ENCODE measurements at places on chromosomes 1 and 21.

GRCh38 chr1:209454340-209454994 lies 129.0 kb upstream of the CAMK1G start:
- H3K27me3 ChIP-seq = no peaks in the 10 kb centered on the region
- DNase-seq = no peak
- no peaks in the 10 kb centered on the region for H3K4me1 ChIP-seq
- no peak overlapping the region for H3K4me3 ChIP-seq
- no peaks in the 10 kb centered on the region for H3K36me3 ChIP-seq

DNA sequence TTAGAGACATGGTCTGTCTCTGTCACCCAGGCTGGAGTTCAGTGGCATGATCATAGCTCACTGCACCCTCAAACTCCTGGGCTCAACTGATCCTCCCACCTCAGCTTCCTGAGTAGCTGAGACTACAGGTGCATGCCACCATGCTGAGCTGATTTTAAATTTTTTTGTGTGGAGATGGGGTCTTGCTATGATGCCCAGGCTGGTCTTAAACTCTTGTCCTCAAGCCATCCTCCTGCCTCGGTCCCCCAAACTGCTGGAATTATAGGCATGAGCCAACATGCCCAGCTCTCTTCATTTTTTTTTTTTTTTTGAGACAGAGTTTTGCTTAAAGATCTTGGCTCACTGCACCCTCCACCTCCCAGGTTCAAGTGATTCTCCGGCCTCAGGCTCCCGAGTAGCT lies 24.8 kb upstream of the AGPAT3 start:
- peaks cover 47% of the 10 kb centered on the region for H3K27me3 ChIP-seq
- H3K36me3 ChIP-seq = no peaks in the 10 kb centered on the region
- H3K27ac ChIP-seq = no peak overlapping the region
- no peak overlapping the region for H3K4me3 ChIP-seq

- no peak overlapping the region for H3K4me3 ChIP-seq
- H3K27me3 ChIP-seq = no peaks in the 10 kb centered on the region
- no peak overlapping the region for H3K27ac ChIP-seq
- no peak for DNase-seq
- H3K4me1 ChIP-seq = peaks cover 5% of the 10 kb centered on the region
These were observed 151.9 kb downstream of the MAGI3 start for GRCh38 chr1:113542221-113542701.

DNA sequence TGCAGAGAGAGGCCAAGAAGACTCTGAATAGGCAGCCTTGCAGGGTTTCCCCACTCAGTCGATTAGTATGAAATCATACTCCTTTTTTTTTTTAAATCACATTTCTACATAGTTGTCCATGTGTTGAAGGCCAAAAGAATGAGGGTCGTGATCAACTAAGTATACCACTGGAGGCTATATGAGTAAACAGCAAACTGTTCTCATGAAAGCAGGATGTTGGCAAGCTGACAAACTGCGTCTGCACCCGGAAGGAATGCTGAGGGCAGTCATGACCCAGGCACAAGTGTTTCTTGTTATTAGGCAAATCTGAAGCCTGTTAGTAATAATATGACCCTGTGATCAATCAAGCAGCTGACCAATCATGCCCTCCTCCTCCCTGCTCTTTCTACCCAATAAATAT lies 213.2 kb downstream of the USH2A start:
- no peak for DNase-seq
- no peak overlapping the region for H3K4me3 ChIP-seq
- no peak overlapping the region for H3K27ac ChIP-seq

GRCh38 chr1:93056649-93057048 lies 22.4 kb upstream of the MTF2 start:
- no peaks in the 10 kb centered on the region for H3K4me1 ChIP-seq
- no peak overlapping the region for H3K27ac ChIP-seq
- DNase-seq = no peak
- H3K27me3 ChIP-seq = peaks cover 14% of the 10 kb centered on the region
- no peak overlapping the region for H3K4me3 ChIP-seq

DNA sequence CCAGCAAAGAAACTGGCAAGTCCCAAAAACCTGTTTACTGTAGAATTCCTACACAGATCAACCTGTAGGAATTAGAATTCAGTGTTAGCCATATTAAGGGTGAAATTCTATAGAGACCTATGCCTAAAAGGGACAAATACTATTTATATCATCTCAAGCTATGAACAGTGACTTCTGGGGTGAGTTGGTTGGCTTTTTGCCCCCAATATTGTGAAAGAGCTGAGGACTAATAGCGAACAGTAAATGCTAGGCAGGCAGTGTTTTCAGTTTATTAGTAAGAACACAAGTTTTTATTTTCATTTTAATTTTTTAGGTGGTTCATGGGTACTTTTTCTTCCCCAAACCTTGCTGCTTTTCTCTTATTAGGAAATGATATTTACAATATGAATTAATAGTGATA lies 15.3 kb downstream of the SLC16A4 start:
- H3K36me3 ChIP-seq = peaks cover 38% of the 10 kb centered on the region
- no peak overlapping the region for H3K4me3 ChIP-seq
- no peak overlapping the region for H3K27ac ChIP-seq

- no peak overlapping the region for H3K27ac ChIP-seq
- DNase-seq = no peak
- H3K36me3 ChIP-seq = no peaks in the 10 kb centered on the region
- no peaks in the 10 kb centered on the region for H3K27me3 ChIP-seq
These were observed 1113.9 kb upstream of the B3GALT2 start for GRCh38 chr1:194300340-194300739.

GRCh38 chr1:200147742-200148141 lies 120.2 kb downstream of the NR5A2 start:
- no peaks in the 10 kb centered on the region for H3K36me3 ChIP-seq
- H3K27me3 ChIP-seq = no peaks in the 10 kb centered on the region
- no peak overlapping the region for H3K4me3 ChIP-seq
- DNase-seq = no peak
- H3K4me1 ChIP-seq = peaks cover 8% of the 10 kb centered on the region

DNA sequence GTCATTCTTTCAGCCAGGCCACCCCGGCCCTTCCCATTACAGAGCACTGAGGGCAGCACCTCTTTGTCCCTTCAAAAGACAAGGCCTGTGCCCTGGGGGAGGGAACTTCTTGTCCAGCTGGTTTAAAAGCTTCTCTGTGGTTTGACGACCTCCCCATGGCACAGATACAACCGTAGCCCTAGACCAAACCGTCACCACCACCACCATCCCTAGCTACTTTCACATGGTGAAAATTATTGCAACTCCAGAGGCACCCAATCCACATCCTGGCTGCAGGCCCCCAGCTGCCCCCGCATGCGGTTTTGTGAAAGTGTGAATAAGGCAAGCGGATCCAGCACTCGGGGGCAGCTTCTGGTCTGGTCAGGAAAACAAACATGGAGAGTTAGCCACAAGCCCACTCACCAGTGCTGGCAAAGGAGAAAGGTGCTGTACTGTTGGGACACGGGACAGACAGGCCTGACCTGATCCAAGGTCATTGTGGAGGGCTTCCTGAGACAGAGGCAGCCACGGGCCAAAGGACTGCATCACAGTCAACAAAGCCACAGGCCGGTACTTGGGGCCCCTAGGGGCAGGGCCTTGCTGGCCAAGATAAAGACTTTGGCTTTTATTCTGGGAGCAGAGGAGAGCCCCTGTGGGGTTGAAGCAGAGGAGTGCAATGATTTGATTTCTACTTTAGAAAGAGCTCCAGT lies 31.2 kb downstream of the CDCA8 start:
- no peak for DNase-seq
- H3K27ac ChIP-seq = no peak overlapping the region
- H3K27me3 ChIP-seq = peaks cover 54% of the 10 kb centered on the region
- no peaks in the 10 kb centered on the region for H3K36me3 ChIP-seq
- H3K4me1 ChIP-seq = no peaks in the 10 kb centered on the region

DNA sequence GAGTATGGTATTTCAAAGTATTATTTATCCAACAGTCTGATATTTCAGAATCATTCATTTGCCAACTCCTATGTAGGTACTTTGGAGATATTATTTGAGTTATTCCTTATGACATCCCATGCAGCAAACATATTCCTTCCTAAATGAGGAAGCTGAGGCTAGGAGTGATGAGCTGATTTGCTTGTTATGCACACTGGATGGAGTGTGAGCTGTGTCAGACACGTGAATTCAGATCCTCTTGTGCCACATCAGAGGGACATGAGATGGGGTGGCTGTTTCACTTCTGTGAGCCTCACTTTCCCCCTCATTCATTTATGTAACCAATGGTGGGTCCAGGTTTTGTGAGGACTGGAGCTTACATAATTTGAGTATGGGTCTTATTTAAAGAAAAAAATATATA lies 215.9 kb downstream of the DISC1 start:
- no peaks in the 10 kb centered on the region for H3K36me3 ChIP-seq
- peaks cover 14% of the 10 kb centered on the region for H3K4me1 ChIP-seq
- no peak overlapping the region for H3K4me3 ChIP-seq
- H3K27ac ChIP-seq = no peak overlapping the region
- H3K27me3 ChIP-seq = no peaks in the 10 kb centered on the region
- no peak for DNase-seq

- no peak overlapping the region for H3K4me3 ChIP-seq
- DNase-seq = no peak
- peaks cover 61% of the 10 kb centered on the region for H3K27me3 ChIP-seq
- no peaks in the 10 kb centered on the region for H3K4me1 ChIP-seq
These were observed 9.2 kb upstream of the SLAMF8 start for GRCh38 chr1:159817276-159818041.

GRCh38 chr1:167052389-167052788 lies 37.8 kb downstream of the GPA33 start:
- H3K36me3 ChIP-seq = no peaks in the 10 kb centered on the region
- H3K27ac ChIP-seq = no peak overlapping the region
- peaks cover 6% of the 10 kb centered on the region for H3K27me3 ChIP-seq
- no peak for DNase-seq
- H3K4me3 ChIP-seq = no peak overlapping the region

DNA sequence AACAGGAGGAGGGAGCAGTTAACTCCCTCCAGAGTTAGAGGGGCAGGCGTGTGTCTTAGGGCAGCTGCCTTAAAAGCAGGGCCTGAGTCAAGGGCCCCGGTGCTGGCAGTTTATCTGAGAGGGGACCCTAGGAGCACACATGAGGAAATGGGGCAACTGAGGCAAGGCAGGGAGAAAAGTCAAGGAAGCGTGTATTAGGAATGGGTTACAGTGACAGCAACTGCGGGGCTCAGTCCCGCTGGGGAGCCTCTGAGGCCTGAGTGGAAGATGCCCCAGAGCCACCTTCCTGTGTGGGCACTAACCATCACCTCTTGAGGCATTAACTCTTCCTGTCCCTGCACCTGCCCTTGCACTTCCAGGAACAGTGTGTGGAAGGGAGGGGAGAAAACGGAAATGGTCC lies 276.3 kb downstream of the MATN1 start:
- no peak overlapping the region for H3K4me3 ChIP-seq
- DNase-seq = no peak
- peaks cover 4% of the 10 kb centered on the region for H3K27me3 ChIP-seq
- H3K4me1 ChIP-seq = no peaks in the 10 kb centered on the region

- peaks cover 61% of the 10 kb centered on the region for H3K4me1 ChIP-seq
- no peaks in the 10 kb centered on the region for H3K36me3 ChIP-seq
- peak overlapping the region; percentile 73 for H3K27ac ChIP-seq
- DNase-seq = peak; percentile 52
- H3K27me3 ChIP-seq = peaks cover 38% of the 10 kb centered on the region
- H3K4me3 ChIP-seq = peak overlapping the region; percentile 74
These were observed 1.2 kb downstream of the C2CD4D start for GRCh38 chr1:151838222-151839081.

DNA sequence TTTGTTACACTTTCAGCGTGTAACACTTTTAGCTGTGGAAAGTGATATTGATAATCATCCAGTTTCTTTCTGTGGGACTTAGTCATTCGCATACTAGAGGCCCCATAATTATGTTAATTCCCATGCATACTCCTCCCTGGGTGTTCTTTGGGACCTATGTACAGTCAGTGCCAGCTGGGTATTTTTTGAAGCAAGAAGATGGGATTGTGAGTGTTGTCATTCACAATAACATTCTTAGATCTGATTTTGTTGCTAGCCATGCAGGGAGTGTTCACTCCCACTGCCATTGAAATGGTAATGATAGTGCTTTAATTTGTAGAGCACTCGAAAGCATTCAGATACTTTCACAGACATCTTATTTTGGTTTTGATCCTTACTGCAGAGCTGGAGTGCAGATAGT lies 11.6 kb downstream of the SARS1 start:
- H3K4me3 ChIP-seq = no peak overlapping the region
- H3K27ac ChIP-seq = peak overlapping the region; percentile 7
- H3K36me3 ChIP-seq = peaks cover 53% of the 10 kb centered on the region
- DNase-seq = no peak
- H3K27me3 ChIP-seq = no peaks in the 10 kb centered on the region

GRCh38 chr1:167158813-167159275 lies 61.8 kb upstream of the POU2F1 start:
- no peak for DNase-seq
- no peak overlapping the region for H3K27ac ChIP-seq
- peaks cover 8% of the 10 kb centered on the region for H3K4me1 ChIP-seq
- no peaks in the 10 kb centered on the region for H3K36me3 ChIP-seq

DNA sequence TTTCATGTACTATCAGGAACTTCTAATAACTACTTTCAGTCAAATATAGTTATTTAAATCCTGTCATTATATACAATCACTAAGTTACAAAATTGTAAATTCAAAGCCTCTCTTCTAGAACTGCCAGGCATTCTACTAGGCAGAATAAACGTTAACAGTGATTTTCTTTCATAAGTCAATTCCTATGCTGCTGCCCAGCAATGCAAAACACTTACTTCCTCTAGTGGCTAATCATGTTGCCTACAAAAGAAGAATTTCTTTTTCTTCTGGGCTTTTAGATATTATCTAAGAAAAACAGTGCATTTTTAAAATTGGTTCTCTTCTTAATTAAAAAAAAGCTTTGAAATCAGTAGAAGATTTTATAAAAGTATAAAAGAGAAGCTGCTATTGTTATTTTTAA lies 509.8 kb upstream of the ADAMTS5 start:
- no peak overlapping the region for H3K27ac ChIP-seq
- DNase-seq = no peak
- H3K4me1 ChIP-seq = no peaks in the 10 kb centered on the region
- H3K27me3 ChIP-seq = no peaks in the 10 kb centered on the region

DNA sequence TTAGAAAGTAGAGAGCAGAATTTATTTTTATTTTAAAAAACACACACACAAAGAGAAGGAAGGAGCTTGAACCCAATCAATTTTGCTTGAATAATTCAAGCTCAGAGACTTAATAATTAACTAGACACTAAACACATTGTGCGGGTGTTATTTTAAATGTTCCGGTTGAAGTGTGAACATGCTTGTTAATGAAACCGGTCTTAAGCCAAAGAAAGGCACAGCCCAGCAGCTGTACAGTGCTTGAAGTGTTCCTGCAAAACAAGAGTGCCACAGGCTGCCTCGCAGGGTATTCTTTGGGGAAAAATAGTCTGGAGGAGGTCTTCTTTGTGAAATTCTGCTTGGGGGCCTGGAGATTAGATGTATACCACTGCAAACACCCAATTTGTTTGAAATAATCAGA lies 2.2 kb upstream of the CDC42BPA start:
- H3K27ac ChIP-seq = no peak overlapping the region
- no peaks in the 10 kb centered on the region for H3K36me3 ChIP-seq
- H3K27me3 ChIP-seq = peaks cover 64% of the 10 kb centered on the region
- DNase-seq = no peak

- no peaks in the 10 kb centered on the region for H3K27me3 ChIP-seq
- no peak overlapping the region for H3K27ac ChIP-seq
- no peaks in the 10 kb centered on the region for H3K4me1 ChIP-seq
- no peak overlapping the region for H3K4me3 ChIP-seq
These were observed 47.6 kb downstream of the TRIM11 start for GRCh38 chr1:228358764-228359612.
